ENCODE measurements at places on chromosomes 12 and 14. TPM values are rescaled to one million over a fixed set of nuclear protein-coding genes. Genes with fewer than 3 reads are reported as not detected.
A peak's percentile ranks its signal among the peaks of the same experiment; 100 is the strongest.

GPR65 gene
- total RNA-seq: 12.4 TPM

- H3K27ac ChIP-seq: peak overlapping the region; percentile 49
- H3K4me1 ChIP-seq: peaks cover 9% of the 10 kb centered on the region
- H3K36me3 ChIP-seq: peaks cover 42% of the 10 kb centered on the region
- no peaks in the 10 kb centered on the region for H3K27me3 ChIP-seq
These were observed 685 bp upstream of the CDH24 start for GRCh38 chr14:23057757-23058653.

MUCL1 gene
- total RNA-seq: not detected

SLC10A1 gene
- total RNA-seq: not detected

DNA sequence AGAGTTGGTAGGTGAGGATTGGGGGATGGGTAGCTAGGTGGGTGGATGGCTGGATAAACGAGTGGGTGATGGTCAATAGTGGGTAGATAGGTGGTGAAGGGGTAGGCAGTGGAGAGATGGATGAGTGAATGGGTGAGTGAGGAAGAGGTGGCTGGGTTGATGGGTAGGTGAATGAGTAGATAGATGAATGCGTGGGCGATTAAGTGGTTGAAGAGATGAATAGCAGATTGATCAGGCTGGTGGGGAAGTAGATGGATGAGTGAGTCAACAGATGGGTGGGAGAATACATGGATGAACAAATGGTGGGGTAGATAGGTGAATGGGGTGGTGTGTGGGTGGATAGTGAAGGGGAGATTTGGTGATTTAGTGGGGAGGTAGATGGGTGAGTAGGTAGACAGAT lies 51.1 kb downstream of the SYNE3 start:
- H3K4me3 ChIP-seq: no peak overlapping the region
- peak overlapping the region; percentile 85 for H3K27ac ChIP-seq
- no peak for DNase-seq
- peaks cover 3% of the 10 kb centered on the region for H3K36me3 ChIP-seq
- no peaks in the 10 kb centered on the region for H3K27me3 ChIP-seq
- H3K4me1 ChIP-seq: peaks cover 60% of the 10 kb centered on the region

MAP3K9 gene
- total RNA-seq: 7.8 TPM

GRCh38 chr12:98738002-98738401 lies 92.9 kb downstream of the APAF1 start:
- no peaks in the 10 kb centered on the region for H3K4me1 ChIP-seq
- no peaks in the 10 kb centered on the region for H3K36me3 ChIP-seq
- no peak for DNase-seq
- H3K27ac ChIP-seq: no peak overlapping the region

- no peak overlapping the region for H3K4me3 ChIP-seq
- no peak overlapping the region for H3K27ac ChIP-seq
- no peaks in the 10 kb centered on the region for H3K4me1 ChIP-seq
- no peaks in the 10 kb centered on the region for H3K27me3 ChIP-seq
- no peaks in the 10 kb centered on the region for H3K36me3 ChIP-seq
These were observed 112.3 kb downstream of the TTC6 start for GRCh38 chr14:37707716-37708115.

- peak overlapping the region; percentile 14 for H3K4me3 ChIP-seq
- H3K4me1 ChIP-seq: peaks cover 36% of the 10 kb centered on the region
- DNase-seq: peak; percentile 62
- no peaks in the 10 kb centered on the region for H3K27me3 ChIP-seq
These were observed 464.0 kb downstream of the RAD51B start for GRCh38 chr14:68283378-68284123.

ALX1 gene
- total RNA-seq: not detected

DNA sequence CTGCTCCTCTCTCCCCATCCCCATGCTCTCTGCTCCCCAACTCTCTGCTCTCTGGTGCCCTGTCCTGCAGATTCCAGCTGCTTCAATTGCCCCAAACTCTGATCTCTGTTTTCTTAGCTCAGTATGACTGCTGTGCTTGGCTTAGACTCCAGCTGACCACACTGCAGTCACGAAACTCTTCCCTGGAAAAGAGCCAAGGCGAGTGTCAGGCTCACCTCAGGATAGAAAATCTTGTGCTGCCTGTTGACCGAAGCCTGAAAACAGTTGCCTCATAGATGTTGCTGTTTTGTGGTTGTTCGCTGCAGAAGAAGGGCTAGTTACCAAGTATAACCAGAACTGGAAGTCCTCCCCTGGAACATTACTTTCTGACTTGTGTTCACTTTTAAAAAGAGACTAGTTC lies 6.7 kb upstream of the STON2 start:
- no peak overlapping the region for H3K27ac ChIP-seq
- no peaks in the 10 kb centered on the region for H3K4me1 ChIP-seq
- no peak overlapping the region for H3K4me3 ChIP-seq
- H3K27me3 ChIP-seq: no peaks in the 10 kb centered on the region
- no peaks in the 10 kb centered on the region for H3K36me3 ChIP-seq
- DNase-seq: no peak
